MV-4-11 (cell line): ENCODE measurements at places on chromosomes 12 and 14.

GRCh38 chr12:124057691-124058090, 84.7 kb downstream of the ZNF664 start:
- no peak for DNase-seq

DNA sequence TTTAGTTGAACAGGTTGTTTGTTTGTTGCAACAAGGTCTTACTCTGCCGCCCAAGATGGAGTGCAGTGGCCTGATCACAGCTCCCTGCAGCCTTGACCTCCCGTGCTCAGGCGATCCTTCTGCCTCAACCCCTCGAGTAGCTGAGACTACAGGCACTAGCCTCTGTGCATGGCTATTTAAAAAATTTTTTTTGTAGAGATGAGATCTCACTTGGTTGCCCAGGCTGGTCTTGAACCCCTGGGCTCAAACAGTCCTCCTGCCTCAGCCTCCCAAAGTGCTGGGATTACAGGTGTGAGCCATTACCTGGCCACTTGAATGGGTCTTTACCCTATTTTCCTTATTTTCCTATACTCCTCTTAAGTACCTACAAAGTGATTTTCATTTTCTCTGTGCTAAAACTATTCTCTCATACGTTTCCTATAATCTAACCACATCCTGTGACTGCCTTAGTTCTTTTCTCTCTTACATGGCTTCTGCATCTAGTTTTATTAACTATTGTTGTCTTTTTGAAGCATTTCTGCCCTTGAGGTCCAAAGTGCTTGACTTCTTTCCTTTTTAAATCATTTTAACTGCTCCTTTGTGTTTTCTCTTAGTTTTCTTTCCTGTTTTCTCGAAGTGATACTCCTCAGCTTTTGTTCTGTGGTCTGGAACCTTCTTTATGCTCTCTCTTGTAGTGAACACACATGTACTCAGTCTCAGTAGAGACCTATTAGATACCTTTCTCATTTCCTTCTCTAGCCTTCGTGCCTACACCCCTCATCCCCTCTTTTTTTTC, 14.1 kb downstream of the GPX2 start:
- no peak for DNase-seq

- no peak for DNase-seq
Measured at GRCh38 chr14:64930085-64930843, 12.3 kb downstream of the GPX2 start.

DNA sequence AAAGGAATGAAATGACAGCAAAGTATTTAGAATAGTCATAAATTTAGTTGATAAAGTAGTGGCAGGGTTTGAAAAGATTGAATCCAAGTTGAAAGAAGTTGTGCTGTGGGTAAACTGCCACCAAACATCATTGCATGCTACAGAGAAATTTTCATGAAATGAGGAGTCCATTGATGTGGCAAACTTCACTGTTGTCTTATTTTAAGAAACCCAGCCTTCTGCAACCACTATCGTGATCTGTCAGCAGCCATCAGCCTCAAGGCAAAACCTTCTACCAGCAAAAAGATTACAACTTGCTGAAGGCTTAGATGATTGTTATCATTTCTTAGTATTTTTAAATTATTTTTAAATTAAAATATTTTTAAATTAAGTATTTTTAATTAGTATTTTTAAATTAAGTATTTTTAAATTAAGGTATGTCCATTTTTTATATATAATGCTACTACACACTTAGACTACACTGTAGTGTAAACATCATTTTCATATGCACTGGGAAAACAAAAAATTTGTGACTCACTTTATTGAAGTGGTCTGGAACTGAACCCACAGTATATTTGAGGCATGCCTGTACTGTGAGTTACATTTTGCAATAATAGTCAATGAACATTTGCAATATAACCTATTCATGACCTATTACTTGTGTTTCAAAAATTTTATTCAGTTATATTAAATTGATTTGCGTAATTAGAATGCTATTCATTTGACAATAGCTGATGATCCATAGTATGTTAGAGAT, 67.2 kb upstream of the SYT1 start:
- DNase-seq, result no peak

DNA sequence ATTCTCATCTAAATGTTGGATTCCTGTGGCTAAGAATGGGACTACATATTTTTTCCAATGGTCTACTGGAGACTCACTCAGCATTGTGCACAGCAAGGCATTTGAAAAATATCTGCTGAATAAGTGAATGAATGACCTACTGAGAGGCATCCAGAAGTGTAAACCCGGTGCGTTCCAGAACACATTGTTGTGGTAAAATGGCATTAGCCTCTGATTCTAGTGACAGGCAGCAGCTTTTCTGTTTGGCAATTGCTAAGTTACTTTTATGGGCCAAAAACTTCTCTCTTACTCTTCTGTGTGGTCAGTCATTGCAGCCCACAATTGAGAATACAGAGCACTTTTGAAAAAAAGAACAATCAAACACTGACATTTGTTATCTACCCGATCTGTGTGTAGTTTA, 36.5 kb downstream of the WIF1 start:
- DNase-seq, result no peak

GRCh38 chr14:105145381-105146180, 23.0 kb downstream of the JAG2 start:
- no peak for DNase-seq

- no peak for DNase-seq
Measured at GRCh38 chr12:110935588-110935987, 15.2 kb upstream of the MYL2 start.

- peak; percentile 30 for DNase-seq
Measured at GRCh38 chr12:103696101-103696500, 109.0 kb downstream of the STAB2 start.

DNA sequence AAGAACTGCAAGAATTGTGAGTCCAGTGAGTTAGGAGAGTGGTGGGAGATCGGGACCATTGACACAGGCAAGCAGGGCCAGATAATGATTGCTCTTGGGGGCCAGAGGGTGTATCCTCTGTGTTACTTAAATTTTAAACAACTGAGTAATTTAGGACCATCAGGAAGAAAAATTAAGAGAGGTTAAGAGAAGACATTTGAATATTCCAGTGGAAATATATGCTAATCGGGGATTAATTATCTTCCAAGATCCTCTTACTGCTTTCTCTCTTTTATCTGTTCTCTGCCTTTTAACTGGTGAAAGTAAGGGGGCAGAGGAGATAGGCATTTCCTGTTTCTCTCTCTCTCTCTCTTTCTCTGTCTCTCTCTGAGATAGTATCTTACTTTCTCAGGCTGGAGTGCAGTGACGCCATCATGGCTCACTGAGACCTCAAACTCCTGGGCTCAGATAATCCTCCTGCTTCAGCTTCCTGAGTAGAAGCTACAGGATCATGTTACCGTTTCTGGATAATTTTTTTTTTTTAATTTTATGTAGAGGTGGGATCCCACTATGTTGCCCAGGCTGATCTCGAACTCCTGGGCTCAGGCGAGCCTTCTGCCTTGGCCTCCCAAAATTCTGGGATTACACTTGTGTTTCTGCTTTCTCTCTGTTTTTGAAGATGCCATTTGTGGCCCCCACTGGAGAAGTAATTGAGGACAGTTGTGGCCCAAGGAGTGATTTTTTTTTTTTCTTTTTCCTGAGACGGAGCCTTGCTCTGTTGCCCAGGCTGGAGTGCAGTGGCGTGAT, 85.1 kb downstream of the DIP2B start:
- peak; percentile 25 for DNase-seq

DNA sequence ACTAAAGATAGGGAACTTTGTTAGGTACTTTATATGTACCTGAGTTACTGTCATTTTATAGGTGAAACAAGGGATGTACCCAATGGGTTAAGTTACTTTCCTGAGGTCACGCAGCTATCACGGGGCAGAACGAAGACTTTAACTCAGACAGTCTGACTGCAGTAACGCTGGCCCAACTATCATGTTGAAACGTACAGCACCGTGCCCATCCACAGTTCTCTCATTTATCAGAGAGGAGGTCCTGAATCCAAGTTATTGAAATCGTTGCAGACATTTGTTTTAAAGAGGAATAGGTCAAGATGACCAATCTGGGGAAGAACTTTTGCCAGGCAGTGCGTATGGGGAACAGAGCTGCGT, 587 bp upstream of the C12orf75 start:
- DNase-seq, result no peak

DNA sequence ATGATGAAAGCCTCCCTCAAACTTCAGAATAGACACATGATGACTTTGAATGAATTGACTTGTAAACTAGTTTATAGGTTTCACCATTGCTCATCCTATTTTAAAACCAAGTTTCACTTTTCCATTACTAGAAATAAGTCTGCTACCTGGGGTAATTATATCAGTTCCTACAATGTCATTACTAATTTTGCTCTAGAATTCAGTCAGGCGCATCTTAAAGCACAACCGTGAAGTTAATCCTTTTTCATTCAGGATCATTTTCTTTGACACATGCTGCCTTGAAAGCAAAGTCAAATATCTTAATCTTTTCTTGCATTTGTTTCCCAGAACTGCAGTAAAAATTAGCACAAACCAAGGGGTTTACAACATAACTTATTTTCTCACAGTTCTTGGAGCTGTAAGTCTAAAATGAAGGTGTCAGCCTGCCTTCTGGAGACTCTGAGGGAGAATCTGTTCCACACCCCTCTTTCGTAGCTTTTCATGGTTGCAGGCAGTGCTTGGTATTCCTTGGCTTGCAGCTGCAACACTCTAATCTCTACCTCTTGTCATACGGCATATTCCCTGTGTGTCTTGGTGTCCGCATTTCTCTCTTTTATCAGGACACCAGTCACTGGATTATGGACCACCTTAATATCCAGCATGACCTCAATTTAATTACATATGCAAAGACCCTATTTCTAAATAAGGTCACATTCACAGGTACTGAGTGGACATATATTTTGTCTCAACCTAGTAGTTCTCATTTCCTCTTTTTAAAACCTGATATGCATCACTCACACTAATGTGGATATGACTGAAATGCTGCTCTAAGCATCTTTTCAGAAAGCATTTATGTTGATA, 114.3 kb upstream of the PDZRN4 start:
- DNase-seq, result no peak

DNA sequence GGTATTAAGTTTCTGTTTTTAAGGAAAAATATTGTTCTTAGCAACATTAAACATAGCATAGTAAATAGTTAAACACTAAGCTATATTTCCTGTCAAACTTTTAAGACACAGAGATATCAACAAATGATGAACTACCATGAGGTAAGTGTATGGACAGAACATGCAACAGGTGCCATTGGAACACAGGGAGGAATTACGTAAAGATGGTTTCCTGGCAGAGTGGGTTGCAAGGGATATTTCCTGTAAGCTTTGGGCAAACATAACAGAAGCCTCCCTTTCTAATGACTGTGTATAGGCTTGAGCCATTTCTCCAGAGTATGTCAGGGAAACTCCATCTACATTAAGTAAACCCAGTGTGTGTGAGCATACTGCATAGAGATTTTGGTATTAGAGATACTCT, 31.7 kb upstream of the HELB start:
- no peak for DNase-seq

DNA sequence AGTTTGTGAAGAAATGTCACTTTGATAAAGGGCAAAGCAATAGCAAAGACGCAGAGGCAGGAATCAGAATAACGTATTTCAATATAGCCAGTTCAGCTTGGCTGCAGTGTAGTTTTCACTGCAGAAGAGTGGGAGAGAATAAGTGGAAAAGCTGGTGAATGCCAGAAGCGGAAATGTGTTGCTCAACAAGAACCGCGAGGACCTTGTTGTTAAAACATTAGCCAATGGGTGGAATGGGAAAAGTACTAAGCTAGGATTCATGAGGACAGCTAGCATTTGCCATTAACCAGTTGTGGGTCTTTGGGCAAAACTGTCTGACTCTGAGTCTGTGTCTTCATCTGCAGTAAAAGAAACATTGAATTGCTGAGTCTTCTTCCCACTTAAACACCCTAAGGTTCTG, 292.9 kb upstream of the GRIP1 start:
- DNase-seq, result peak; percentile 46

DNA sequence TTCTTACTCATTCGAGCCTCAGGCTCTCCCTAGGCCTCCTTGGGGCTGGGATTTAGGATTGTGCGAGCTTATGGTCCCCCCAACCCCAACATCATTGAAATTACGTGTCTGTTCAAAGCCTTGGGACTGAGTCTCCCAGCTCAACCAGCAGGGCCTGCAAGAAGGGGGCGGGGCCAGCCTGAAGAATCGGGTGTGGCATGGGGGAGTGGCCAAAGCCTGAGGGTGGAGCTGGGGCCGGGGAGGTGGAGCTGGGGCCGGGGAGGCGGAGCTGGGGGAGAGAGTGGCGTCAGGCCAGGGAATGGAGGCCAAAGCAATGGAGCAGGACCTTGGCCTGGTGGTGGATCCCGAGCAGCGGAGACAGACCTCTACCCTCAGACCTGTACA, 24.3 kb upstream of the HSPB8 start:
- DNase-seq, result no peak

GRCh38 chr12:82314406-82314892, 43.7 kb downstream of the CCDC59 start:
- no peak for DNase-seq

- no peak for DNase-seq
Measured at GRCh38 chr12:49546481-49546880, 7.7 kb downstream of the KCNH3 start.

DNA sequence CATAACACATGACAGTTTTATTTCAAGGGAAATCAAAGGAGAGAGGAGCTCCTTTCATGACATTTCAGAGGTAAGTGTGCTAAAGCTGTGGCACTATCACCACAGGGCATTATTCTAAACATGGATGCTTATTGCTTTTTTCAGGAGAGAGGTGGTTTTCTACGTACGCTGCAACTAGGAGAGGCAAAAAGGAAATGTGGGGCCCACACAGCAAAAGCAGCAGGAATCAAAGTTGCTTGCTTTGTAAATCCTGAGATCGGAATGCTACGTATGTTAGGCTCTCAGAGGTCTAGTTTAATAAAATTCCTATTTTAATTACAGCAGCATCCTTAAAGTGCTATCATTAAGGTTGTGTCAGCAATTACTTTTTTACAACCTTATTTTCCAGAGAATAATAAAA, 55.0 kb upstream of the GRIP1 start:
- no peak for DNase-seq

GRCh38 chr12:75196865-75197264, 12.8 kb downstream of the KCNC2 start:
- DNase-seq, result no peak

GRCh38 chr12:127063339-127064072, 1203.5 kb upstream of the TMEM132C start:
- no peak for DNase-seq

GRCh38 chr12:52817003-52817698, 3.2 kb upstream of the KRT4 start:
- DNase-seq, result no peak

- DNase-seq, result no peak
Measured at GRCh38 chr12:1805441-1806081, 14.8 kb upstream of the LRTM2 start.

DNA sequence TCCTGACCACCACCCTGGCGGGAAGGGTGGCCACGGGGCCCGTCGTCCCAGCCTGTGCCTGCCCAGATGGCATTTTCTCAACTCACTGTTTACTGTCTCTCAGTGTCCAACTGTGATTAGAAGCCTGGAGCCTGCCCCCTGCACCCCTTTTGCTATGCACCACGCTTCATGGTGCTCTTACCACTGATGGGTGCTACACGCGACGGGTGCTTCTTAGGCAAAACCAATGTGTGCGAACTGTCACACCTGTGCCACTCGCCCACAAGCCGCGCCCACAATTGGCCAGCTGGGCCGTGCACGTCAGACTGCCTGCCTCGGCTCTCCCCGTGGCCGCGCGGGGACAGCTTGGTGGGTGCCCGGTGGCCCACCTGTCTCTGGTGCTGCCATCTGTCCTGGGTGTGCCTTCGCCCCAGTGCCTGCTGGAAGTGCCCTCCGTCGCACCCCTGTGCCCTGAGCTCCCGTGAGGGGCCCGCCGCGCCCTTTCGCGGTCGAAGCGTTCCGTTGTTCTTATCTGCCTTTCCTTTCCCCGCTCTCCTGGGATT, 15.1 kb upstream of the AMN start:
- DNase-seq, result no peak
